Sigmoid colon (tissue), 7 donors: ENCODE measurements at places on chromosomes 11 and 22. TPM values are rescaled to one million over a fixed set of nuclear protein-coding genes. Genes with fewer than 3 reads are reported as not detected.

GRCh38 chr11:45237711-45238315, 48.3 kb downstream of the SYT13 start:
- peak; percentile 74 for DNase-seq

GRCh38 chr11:79438631-79439409, 2.0 kb downstream of the TENM4 start:
- peak; percentile 74 for DNase-seq

- no peak for DNase-seq
Observed at GRCh38 chr11:9847636-9848035, 183.8 kb downstream of the SWAP70 start.

DNA sequence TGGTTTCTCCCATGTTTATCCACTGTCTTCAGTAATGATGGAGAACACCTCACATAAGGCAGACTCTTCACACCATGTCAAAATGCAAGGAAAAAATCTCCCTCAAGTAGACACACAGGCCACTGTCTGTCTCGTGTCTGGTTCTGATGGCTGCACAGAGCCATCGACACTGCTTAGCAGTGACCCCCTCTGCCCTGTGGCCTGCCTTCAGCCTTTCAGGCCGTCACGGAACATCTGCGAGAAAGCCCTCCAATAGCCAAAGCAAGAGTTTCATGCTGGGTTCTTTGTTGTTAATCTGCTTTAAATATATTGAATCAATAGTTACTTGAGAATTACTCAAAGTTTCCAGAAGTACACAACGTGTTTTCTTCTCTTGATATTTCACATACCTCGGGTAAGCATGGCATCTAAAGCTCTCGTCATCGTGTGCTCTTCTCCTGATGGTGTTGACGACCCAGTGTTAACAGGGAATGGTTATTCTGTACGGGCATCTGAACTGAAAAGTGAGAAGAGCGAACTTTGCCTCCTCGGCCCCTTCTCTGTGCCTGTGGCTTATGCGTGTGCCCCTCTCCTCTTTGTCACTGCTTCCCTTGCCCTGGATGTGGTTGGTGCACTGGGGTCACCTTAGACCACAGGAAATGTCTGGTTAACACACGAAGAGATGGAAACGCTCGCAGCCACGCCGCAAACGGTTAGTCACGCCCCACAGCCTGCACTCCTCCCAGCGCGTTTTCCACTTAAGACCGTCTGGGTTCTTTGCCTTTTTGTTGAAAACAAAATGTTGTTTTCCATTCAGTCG, 33.4 kb upstream of the CTTN start:
- no peak for DNase-seq

- no peak for DNase-seq
Observed at GRCh38 chr22:47923011-47923427, 1160.6 kb downstream of the TBC1D22A start.

GRCh38 chr11:124760205-124760652, 1.9 kb downstream of the ESAM start:
- DNase-seq: no peak

The APOA1 gene
- total RNA-seq: not detected

The KCNK4 gene
- total RNA-seq: not detected

The BTG4 gene
- total RNA-seq: not detected
